Endothelial cell (in vitro differentiated cells): ENCODE measurements at places on chromosomes 6 and 20.

GRCh38 chr6:98047164-98047563 lies 764.1 kb upstream of the MMS22L start:
- no peak for DNase-seq

DNA sequence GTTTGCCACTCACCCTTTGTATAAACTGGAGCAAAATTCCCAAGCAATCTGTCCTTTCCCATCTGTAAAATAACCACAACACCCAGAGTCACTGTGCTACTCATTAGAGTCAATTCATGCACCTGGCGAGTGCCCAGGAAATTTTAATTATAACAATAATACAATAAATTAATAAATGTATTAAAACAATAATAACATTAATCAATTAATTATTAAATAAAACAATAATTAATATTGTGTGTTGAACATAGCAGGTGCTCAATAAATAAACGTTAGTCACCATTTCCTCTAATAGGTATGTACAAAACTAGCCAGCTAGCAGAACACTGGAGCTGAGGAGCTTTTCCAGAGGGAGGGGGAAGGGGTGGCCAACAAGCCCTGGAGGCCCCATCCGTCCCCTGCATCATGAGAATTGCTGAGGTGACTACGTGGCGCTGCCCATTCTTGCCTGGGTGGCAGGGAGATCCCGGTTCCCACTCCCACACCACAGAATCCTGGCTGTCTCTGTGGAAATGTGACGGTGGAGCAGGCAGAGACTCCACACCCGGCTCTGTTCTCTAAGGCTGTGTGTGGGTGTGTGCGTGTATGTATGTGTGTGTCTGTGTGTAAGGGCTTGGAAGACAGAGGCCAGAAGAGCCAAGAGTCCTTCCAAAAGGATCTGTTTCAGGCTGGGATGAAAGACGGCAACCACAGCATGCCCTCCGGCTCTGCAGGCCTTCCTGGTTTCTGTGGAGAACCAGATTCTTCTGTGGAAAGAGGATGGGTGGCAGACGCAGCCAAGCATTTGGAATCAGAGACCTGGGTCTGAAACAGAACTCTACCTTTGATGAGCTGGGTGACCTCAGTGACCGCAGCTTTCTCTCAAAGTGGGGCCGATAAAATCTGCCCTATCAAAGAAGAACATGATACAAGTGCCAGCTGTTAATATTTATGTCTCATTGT lies 18.8 kb upstream of the EZR start:
- no peak for DNase-seq

- DNase-seq = no peak
These were observed 327.3 kb downstream of the THBS2 start for GRCh38 chr6:168926306-168926705.

- DNase-seq = no peak
These were observed 33.8 kb downstream of the TOX2 start for GRCh38 chr20:43948455-43948854.

DNA sequence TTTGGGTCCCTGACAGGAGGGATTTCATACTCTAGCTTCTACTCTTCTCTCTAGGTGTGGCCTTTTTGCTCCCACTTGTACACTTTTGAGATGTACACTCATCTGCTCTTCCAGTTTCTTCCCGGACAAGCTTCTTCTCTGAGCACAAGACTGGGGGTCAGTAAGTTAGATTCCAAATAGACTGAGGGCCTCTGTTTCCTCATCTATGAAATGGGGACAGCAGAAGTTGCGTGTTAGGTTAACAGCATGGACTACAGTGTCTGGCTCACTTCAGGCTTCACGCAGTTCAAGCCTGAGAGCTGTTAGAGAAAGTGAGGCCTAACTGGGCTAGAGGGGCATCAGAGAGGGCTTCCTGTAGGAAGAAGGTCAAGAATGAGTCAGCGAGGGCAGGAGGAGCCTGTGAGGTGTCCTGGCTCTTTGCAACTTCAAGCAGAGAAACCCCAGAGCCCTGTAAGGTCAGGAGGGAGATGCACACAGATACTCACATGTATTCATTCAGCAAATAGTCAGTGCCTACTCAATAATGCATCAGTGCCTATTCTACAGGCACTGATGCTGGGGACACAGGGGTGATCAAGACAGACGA lies 20.6 kb downstream of the XKR7 start:
- no peak for DNase-seq

GRCh38 chr20:35907017-35907701 lies 47.1 kb downstream of the SCAND1 start:
- no peak for DNase-seq

GRCh38 chr20:11995805-11996567 lies 78.3 kb downstream of the BTBD3 start:
- DNase-seq = no peak

DNA sequence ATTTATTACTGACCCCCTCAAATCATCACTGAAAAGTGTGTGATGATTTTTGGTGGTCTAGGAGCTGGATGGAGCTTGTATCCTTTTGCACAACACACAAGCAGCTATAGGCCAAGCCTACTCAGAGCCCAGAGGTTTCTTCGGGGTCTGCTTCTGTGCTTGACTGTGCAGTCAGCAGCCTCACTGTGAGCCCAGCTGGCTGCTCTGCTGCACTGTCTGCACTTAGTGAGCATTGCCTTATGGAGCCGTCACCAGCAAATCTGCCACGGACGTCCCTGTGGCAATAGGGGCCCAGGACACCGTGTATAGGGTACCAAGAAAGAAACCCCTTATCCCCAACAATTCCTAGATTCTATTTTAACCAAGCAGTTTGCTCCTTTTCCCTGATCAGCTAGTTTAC lies 38.6 kb upstream of the GMPR start:
- DNase-seq = no peak

- no peak for DNase-seq
These were observed 97.0 kb downstream of the NRN1 start for GRCh38 chr6:5909721-5910120.

- no peak for DNase-seq
These were observed 282.7 kb downstream of the NRN1 start for GRCh38 chr6:5723841-5724691.
